ENCODE measurements at places on chromosomes 4 and X.

DNA sequence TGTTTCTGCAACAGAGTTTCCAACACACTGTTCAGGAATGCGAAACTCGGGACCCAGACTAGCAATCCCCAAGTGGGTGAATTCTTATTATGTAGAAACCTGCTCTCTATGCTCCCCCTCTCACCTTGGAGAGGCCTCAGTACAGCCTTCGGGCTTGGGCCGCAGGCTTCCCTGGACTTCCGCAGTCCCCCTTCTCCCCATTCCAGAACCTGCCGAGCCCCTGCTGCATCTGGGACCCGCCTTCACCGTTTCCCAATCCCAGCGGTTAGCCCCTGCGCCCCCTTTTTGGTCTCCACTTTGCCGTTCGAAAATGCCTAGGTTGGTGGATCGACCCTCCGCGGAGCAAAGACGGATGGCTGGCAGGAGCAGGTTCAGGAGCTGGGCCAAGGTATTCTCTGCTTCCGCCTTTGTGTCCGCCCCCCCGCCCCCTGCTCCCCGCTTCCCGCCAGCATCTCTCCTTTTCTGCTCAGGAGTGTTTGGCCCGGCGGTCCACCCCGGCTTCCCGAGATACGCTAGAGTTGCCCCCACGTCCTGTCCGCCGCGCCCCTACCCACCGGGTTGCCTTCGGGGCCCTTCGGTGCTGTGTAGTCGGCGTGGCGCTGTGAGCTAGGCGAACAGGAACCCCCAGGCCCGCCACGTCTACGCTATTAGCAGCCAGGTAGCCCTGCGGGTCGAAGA, 11.5 kb downstream of the HAND2 start:
- no peak for DNase-seq

DNA sequence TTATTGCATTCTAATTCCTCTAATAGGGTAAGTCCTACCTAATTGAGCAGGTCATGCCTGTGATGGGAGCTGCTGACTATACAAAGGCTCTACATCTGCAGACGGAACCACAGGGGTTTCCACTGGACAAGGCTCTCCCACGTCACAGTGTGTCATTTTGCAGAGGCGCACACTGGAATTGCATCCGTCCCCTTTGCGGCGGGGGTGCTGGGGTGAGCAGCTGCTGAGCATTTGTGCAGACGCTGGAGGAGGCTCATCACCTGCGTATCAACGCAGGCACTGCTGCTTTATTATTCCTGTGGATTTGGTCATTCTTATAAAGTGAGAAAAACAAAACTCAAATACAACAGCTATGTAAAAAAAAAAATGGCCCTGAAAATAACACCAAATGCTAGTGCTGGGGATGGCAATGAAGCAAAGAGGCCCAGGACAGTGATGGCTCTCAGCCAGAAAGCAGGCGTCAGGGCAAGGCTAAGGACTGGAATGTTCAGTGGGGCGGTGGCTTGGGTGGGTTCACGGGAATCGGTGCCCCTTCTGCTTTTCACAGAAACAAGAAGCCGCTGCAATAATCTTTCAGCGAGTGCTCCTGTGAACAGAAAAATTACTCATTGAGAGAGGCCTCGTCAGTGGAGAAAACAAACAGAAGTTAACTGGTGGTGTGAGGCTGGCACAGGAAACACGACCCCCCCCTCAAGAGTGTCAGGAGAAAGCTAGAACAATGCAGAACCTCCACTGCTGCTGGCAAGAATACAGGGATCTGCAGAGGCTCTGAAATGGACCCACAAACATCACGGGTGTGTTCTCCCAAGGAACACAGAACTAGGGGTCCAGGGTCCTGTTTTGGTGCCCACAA, 67.8 kb downstream of the GATB start:
- no peak for DNase-seq

GRCh38 chrX:20969565-20969964, 404.7 kb upstream of the CNKSR2 start:
- no peak for DNase-seq

DNA sequence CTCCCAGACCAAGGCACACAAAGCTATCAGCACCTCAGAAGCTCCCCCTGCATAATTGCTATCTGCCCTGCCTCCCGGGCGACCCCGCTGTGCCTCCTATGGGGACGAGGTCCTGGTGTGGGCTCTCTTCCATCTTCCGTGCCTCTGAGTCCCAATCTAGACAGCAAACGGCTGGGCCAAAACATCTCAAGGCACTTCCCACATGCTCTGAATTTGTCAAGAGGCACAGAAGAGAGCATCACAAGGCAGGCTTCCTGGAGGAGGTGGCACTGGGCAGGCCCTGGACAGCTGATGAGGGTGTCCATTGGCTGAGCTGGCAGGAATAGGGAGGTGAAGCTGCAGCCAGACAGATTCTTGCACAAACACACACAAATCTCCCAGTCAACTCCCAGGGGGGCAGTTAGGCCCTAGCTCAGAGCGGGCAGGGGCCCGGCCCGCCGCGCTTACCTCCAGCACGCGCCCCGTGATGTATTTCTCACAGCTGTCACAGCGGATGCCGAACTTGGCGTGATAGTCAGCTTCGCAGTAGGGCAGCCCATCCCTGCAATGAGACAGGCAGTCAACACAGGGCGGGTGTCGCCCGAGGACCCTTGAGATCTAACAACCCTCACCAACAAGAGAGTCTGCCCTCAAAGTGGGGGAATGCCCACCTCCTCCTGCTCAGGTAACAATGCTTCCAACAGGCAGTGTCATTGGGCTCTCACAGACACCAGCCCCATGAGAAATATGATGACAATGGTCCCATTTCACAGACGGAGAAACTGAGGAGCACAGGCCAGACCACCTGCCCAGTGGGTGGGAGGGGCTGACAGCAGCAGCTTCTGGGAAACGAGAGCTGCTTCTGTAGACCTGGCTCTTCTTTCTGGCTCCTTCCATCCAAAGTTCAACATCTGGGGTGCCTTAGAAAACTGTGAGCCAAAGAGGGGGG, 81.2 kb downstream of the ABLIM2 start:
- DNase-seq: no peak

- no peak for DNase-seq
Measured at GRCh38 chrX:28391528-28391927, 195.7 kb upstream of the IL1RAPL1 start.

- DNase-seq: no peak
Measured at GRCh38 chrX:103666202-103667107, 20.0 kb downstream of the MORF4L2 start.

DNA sequence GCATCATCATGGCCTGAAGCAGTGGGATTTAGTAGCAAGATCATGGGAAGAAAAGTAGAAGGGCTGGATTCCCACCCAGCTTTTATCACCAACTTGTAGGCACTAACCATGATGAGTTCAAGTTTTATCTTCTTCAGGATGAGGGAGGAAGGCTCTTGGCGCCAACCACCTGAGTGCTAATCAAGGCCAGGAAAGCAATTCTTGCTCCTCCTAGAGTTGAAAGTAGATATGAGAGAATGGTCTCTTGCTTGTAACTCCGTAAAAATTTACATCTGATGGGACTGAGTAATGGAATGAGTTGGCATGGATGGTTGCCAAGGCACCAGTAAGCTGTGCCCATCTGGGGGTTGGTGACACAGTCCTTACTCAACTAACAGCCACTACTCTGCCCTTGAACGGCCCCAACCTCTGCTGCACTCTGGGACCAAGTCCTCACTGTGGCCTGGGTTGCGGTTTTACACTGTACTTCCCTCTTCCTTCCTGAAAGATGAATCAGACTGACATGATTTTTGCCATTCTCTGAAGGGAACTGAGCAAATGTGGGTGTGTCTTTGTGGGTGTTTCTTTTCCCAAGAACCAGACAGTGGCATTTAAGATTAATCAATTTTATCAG, 39.4 kb upstream of the NDP start:
- no peak for DNase-seq

Measured in endothelial cell (in vitro differentiated cells).